ENCODE measurements at places on chromosomes 7 and 10.
A peak's percentile ranks its signal among the peaks of the same experiment; 100 is the strongest.

- no peak for DNase-seq
These were observed 88.3 kb downstream of the CPEB3 start for GRCh38 chr10:92202536-92202935.

DNA sequence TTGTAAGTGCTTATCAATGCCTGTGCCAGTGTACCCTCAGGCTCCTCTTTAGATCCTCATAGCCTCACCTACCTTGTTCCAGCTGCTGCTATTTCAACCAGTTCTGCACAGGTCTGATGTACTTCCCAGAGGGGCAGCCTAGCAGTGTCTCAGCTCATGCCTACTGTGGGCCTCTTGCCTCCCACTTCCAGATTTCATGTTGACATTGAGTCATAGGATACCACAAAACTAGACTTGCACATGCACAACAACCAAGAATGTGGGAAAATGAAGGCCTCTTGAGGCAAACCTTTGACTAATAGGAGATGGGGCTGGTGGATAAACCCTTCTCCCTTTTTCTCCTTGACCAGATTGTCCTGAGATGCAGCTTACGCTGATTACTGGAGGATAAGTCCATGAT is 31.0 kb downstream of the PON3 start:
- no peak for DNase-seq

- DNase-seq = no peak
These were observed 250.7 kb downstream of the CRPPA start for GRCh38 chr7:16170671-16171070.

- DNase-seq = no peak
These were observed 37.4 kb downstream of the CCDC6 start for GRCh38 chr10:59868696-59869593.

- no peak for DNase-seq
These were observed 84.6 kb downstream of the XPNPEP1 start for GRCh38 chr10:109838592-109839244.

GRCh38 chr7:39085590-39086049 is 107.9 kb downstream of the POU6F2 start:
- no peak for DNase-seq

DNA sequence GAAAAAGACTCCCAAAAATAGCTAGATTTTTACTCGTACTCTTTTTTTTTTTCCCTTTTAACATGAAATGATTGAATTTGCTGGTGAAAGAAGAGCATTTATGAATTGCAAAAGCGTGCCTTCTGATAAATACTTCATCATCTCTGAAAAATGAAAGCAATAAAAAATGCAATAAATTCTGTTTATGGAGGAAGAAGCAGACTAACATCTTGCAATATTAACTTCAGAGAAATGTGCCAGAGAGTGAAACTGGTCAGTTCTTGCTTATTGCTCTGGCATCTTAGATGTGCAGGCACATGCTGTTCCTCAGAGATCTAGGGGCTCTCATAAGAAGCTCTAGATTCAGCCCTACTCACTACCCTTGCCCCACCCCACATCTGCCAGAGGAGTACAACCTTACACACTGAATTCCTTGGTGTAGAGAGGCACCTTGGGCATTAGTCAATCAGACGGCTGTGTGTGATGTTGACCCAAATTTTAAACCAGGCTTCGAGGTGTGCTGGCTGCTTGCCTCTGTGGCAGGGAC is 891.1 kb upstream of the GHITM start:
- no peak for DNase-seq

- no peak for DNase-seq
These were observed 906.7 kb upstream of the CELF2 start for GRCh38 chr10:10110844-10111490.

- no peak for DNase-seq
These were observed 23.5 kb downstream of the IMPDH1 start for GRCh38 chr7:128385988-128386925.

DNA sequence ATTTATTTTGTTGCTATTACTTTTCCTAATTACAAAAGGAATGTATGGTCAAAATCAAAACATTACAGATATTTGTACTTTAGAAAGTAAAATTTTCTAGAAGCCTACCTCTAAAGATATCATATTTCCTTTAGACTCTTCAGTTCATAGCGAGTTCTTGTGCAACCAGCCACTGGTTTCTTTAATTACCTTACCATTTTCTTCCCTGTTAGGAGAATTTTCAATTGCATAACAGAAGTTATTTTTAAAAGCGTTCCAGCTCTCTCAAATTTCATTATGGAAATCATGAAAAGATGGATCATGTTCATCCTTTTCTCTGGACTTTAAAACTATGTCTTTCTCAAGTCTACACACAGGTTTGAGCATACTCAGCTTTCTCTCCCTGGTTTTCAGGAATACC is 5.0 kb upstream of the TRUB1 start:
- no peak for DNase-seq

GRCh38 chr10:98748298-98748697 is 301.6 kb upstream of the HPS1 start:
- peak; percentile 8 for DNase-seq

GRCh38 chr10:70909326-70909935 is 21.1 kb upstream of the PCBD1 start:
- DNase-seq = no peak

GRCh38 chr10:113680190-113681111 is 739 bp downstream of the CASP7 start:
- peak; percentile 25 for DNase-seq

DNA sequence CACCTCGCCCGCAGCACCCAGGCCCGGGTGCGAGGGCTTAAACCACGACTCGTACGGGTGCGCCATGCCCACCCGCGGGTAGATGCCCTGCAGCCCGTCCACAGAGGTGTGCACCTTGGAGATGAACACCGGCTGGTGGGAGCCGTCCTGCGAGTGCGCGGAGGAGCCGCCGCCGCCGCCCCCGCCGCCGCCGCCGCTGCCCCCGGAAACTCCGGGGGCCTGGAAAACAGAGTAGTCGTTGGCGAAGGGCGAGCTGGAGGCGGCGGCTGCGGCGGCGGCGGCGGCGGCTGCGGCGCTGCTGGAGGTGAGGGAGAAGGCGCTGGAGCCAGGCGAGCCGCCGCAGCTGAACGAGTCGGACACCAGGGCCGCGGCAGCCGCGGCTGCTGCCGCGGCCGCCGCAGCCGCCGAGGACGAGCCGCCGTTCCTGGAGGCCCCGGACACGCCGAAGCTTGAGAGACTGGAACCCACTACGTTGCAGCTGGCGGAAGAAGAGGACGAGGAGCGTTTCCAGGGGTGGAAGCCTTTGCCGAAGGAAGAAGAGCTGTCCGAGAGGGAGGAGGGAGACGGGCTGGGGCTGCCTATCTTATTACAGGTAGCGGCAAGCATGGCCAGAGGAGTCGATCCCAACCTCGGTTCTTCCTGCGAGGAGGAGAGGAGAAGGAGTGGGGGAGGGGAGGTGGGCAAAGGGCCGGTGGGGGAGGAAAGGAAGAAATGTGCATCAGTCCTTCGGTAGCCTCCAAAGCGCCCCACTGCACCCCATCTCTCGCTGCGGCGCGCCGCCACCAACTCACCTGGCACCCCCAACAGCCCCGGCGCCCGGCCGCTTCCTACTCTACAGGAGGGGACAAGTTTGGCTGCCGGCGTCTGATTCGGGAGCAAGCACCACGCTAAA is 1.3 kb downstream of the SP8 start:
- no peak for DNase-seq

DNA sequence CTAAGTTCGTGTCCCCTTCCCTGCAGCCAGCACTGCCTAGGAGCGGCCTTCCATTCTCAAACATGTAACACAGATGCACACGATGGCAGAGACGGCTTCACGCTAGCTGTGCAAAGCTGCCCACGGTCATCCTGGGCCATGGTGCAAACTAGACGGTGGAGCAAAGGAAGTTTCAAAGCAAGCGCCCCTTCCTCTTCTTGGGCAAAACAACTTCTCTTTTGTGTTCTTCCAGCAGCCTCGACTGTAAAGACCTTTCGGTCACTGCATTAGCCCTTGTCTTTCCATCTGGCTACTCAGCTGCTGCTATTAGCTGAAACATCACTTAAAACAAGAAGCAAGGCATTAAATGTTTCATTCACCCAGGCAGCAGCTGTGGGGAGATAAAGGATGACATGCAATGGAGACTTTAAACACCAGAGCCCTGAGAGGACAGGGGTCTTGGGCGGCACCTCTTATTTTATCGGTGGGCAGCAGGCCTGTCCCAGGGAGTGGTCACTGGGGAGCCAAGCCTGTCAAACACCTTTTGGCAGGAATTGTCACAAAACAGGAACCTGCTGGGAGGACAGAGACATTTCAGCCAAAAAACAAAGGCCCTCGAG is 214.8 kb downstream of the KLF6 start:
- no peak for DNase-seq

GRCh38 chr7:5692112-5692844 is 89.2 kb downstream of the RNF216 start:
- peak; percentile 83 for DNase-seq

DNA sequence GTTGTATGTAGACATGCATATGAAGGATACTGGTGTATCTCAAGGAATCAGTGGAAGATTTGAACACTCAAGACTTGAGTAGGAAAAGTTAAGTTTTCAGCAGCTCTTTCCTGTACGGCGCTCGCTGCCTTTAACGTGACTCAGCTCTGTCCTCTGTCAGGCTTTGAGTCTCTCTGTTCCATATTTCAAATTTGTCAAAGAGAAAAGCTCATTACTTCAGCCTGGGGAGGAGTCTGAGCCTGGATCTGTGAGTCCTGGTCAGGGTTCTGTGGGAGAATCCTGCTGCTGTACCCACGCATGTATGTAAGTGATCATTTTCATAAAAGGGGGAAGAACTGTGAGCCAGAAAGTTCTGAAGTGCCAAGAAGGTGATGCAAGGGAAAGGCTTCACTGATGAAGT is 13.8 kb upstream of the MPP7 start:
- no peak for DNase-seq

DNA sequence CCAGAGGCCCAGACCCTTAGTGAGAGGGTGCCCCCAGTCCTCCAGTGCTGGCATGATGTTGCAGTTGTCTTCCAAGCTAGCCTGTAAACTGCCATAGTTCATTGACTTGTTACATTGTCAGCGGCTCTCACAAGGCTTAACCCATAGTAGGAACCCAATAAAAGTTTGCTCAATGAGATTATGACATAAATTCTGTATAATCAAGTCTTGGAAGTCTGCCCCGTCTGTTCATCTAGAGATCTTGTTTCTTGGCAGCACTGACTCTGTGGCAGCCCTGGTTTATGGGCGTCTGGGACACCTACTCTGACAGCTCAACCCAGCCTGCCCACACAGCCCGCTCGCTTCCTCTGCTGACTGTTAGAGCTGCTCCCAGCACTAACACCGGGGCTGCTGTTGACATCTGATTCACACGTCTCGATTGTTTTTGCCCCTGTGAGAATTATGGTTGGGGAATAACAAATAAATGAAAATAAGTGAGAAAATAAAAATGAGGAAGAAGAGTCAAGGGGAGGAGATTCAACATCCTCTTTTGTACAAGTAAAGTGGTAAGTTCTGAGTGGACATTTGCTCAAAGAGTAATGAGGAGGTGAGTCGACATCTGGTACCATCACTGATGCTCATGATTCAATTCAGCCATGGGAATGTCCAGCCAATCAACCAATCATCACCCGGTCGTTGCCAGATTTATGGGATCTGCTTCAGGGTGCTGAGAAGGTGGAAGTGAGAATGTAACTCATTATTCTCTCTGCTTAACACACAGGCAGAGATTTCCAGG is 160.8 kb downstream of the SPAG6 start:
- no peak for DNase-seq

GRCh38 chr10:75003891-75004290 is 107.6 kb upstream of the SAMD8 start:
- no peak for DNase-seq

All from Panc1 (cell line).